BJ (cell line): ENCODE measurements at places on chromosomes 3 and 15. TPM values are rescaled to one million over a fixed set of nuclear protein-coding genes. Genes with fewer than 3 reads are reported as not detected.

DNA sequence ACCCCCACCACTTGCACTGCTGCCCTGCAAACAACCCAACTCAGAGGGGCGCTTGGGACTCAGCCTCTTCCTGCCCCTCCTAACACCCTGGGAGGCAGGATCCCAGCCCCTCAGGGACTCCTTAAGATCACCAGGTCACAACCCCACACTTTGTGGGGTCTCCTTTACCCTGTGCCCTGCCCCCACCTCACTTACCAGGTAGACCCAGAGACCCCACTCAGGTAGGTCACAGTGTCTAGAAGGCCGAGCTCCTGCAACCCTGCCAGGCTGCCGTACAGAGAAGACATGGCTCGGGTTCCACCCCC is 9.1 kb downstream of the PLA2G4F start:
- DNase-seq = no peak

- no peak for DNase-seq
Observed at GRCh38 chr3:9897408-9898372, 5.0 kb upstream of the IL17RE start.

DNA sequence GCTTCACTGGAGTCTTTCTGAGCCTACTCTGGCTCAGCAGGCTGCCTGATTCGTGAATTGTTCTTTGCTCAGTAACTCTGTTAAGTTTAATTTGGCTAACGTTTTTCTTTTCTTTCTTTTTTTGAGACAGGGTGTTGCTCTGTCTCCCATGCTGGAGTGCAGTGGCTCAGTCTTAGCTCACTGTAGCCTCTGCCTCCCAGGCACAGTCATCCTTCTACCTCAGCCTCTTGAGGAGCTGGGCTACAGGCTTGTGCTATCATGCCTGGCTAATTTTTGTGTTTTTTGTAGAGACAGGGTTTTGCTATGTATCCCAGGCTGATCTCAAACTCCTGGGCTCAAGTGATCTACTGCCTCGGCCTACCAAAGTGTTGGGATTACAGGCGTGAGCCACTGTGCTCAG is 165.0 kb downstream of the PEX5L start:
- DNase-seq = no peak

DNA sequence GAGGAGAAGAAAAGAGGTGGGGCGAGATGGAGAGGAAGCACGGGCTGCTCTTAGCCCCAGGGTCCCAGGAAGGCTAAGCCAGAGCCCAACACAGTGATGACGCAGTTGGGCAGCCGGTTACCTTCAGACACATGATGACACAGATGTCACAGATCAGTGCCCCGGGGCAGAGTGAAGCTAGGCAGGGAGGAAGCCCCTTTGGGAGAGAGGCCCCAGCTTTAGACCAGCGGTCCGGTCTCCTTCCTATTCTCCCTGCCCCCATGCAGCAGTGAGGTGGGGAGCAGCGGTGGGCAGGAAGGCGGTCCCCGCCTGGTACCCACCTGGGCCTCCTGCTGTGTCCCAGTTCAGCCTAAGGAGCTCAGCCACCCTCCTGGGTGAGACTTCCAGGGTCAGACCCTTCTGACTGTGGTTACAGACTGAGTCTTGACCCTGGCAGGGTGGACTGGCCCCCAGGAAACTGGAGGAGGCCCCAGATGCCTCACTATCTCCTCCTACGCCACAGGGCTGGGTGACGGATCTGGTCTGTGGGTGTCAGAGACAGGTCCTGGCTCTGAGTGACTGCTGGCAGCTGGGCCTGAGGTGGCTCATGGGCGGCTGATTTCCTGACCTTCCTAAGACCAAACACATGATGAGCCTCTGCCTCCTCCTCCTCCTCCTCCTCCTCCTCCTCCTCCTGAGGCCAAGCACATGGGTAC is 38.8 kb upstream of the LINGO1 start:
- no peak for DNase-seq

- DNase-seq = no peak
Observed at GRCh38 chr3:169303660-169304059, 359.9 kb downstream of the MECOM start.

GRCh38 chr15:95610945-95611344 is 719.6 kb upstream of the NR2F2 start:
- no peak for DNase-seq

GRCh38 chr3:175383371-175383770 is 524.2 kb downstream of the NAALADL2 start:
- no peak for DNase-seq

GRCh38 chr15:100775581-100776185 is 103.9 kb upstream of the ALDH1A3 start:
- no peak for DNase-seq

- DNase-seq = no peak
Observed at GRCh38 chr3:492586-493316, 296.2 kb downstream of the CHL1 start.

DNA sequence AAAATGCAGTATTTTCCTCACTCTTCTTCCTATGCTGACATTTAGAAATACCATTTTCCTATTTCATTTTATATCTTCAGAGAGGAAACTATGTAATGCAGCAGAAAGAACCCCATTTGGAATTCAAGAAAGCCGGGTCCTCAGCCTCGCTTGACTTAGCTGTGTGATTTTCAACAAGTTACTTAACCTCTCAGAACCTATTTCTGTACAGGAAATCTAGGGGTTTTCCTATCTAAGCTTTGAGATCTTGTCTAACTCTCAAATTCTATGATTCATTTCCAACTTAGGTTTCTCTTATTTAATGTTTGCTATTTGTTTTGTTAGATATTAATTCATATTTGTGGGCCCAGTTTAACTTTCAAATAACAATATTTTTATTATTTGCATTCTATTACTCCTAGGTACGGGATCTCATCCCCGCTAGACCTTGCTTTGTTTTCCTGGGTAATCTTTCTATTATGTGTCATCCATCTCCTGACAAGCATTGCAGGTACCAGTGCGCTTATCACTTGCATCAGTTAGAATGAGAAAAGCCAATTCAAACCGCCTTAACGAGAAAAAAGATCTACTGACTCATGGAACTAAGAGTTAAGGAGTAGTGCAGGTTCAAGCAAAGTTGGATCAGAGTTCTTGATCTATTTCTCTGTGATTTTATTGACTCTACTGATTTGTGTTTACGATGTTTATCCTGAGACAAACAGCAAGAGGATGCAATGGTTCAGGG is 70.6 kb upstream of the BHLHE40 start:
- DNase-seq = no peak

DNA sequence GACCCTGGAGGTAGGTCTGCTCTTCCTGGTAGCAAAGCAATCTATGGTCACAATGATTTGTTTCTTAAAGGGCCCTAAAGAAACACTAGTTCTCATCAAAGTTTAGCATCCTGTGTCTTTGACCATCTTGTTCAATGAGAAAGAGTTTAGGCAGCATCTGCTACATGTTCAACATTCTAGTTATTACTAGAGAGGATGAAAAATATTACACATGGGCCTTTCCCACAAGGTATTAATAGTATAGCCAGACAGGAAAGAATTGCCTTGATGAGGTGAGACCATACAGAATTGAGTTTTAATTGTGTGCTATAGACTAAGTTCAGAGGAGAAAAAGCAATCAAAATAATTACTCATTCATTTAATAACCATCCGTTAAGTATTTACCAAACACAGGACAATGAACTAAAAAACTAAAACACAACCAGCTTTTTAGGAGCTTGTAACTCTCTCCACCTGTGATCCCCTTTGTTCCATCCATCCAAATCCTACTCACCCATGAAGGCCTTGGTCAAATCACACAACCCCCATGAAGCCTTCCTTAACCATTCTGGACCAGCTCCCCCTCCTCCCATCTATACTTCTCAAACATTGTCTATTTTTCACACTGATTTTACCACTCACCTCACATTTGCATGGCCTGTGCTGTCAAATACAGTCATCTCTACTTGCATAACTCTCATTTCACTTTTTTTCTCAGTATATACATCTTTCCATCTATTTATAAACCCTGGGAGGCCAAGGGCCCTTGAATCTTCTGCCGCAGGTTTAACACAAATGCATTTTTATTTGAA is 122.9 kb downstream of the RORA start:
- DNase-seq = no peak

DNA sequence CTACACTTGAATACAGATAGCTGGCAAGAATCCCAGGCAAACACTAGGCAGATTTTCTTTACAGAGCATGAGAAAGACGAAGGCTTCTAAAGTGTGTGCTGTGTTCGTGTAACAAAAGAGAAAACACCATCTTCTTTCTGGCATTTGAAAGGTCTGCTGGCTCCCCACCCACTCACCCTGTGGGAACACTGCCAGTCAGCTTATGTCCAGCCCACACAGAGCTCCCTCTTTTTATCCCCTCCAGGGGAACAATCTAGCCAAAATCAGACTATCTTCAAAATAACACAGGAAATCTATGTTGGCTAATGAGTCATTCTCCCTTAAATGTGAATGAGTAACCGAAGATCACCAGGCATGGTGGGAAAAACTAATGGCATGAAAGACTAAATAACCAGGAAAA is 45.6 kb upstream of the PAQR5 start:
- peak; percentile 72 for DNase-seq

DNA sequence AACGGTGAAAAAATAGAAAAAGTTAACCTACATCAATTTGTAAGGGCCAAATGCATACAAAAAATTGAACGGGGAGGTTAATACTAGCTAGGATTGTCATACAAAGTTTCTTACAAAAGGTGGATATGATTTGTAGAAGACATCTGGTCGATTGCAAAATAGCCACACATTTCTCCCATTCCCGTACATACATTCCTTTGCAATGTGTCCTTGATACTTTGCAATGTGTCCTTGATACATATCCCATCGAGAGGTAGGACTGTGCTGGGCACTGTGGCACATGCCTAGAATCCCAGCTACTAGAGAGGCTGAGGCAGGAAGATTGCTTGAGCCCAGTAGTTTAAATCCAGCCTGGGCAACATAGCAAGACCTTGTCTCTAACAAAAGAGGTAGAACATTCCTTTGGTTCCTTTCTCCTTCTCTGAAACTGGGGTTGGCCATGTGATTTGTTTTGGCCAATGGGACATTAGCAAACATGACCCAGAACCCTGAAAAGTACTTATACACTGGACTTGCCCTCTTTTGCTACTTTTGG is 9.5 kb downstream of the TTBK2 start:
- DNase-seq = peak; percentile 27

- no peak for DNase-seq
Observed at GRCh38 chr3:58403513-58404109, 30.0 kb downstream of the PDHB start.

DNA sequence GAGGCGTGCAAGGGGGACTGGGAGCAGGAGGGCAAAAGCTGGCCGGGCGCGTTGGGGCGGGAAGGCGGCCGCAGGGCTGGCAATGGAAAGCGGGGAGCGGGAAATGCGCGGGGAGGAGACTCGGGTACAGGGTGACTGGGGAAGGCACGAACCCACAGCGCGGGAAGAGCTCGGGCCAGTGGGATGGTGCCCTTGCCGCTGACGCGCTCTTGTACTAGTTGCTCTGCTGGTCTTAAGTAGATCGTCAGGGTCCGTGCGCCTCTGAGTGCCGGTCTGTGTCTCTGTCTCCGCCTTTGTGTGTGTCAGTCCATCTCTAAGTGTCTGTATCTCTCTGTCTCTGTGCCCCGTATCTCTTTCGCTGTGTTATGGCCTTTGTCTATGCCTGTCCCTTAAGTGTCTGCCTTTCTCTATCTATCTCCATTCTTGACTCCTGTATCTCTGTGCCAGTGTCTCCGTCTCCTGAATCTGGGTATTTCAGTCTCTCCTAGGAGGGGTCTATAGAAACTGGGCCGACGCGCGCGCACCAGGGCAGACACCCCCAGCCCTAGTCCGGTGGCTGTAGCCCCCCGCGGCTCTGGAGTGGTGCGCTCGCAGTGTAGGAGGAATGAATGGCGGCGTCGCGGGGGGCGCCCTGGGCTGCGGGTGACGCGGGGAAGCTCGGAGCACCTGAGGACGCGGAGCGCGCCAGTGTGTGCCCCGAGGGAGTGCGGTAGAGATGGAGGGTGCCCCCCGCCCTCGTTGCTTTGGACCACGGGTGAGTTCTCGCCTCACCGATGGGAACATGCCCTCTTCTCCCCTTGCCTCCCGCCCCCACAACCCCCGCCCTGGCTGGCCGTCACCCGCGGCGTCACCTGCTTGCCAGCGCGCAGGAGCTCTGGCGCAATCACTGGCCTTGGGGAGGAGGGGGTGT is 756 bp upstream of the CAMK2N2 start:
- DNase-seq = no peak

GRCh38 chr15:44066211-44066827 is 128.8 kb downstream of the FRMD5 start:
- DNase-seq = no peak

DNA sequence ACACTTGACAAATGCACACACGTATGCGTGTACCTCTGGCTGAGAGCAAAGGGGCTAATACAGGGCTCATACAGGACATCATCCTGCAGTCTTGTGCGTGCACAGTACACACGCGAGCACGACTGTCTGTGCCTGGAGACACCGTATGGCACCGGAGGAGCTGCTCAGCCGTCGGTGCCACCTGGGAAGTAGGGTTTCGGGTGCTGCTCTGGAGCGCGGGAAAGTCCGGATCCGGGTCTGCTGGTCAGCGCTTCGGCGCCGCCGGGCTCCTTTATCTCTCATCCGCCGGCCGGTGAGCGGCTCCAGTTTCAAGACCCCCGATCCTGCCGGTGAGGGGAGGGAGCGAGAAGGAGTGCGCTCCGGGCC is 9.3 kb downstream of the FOXL2 start:
- no peak for DNase-seq

GRCh38 chr15:94968133-94968532 is 736.8 kb downstream of the MCTP2 start:
- DNase-seq = no peak

- no peak for DNase-seq
Observed at GRCh38 chr3:127214975-127215374, 22.0 kb downstream of the PRR23E start.

GRCh38 chr3:154191520-154191919 is 70.3 kb downstream of the ARHGEF26 start:
- no peak for DNase-seq

The ALDH1A3 gene
- polyA plus RNA-seq = 1.1 TPM in 2 replicates

The HIGD2B gene
- polyA plus RNA-seq = not detected in 2 replicates

The MEGF11 gene
- 0.04 TPM in 1 of 2 replicates, not detected in the other for polyA plus RNA-seq

The POPDC2 gene
- 1.9 and 2.3 TPM in 2 replicates for polyA plus RNA-seq

The PRSS50 gene
- polyA plus RNA-seq = not detected in 2 replicates
